ENCODE measurements at places on chromosomes 7 and 10.

GRCh38 chr10:78557433-78557925, 511.3 kb upstream of the ZMIZ1 start:
- no peak for DNase-seq

- DNase-seq = no peak
Observed at GRCh38 chr7:84176716-84177115, 17.9 kb downstream of the SEMA3A start.

DNA sequence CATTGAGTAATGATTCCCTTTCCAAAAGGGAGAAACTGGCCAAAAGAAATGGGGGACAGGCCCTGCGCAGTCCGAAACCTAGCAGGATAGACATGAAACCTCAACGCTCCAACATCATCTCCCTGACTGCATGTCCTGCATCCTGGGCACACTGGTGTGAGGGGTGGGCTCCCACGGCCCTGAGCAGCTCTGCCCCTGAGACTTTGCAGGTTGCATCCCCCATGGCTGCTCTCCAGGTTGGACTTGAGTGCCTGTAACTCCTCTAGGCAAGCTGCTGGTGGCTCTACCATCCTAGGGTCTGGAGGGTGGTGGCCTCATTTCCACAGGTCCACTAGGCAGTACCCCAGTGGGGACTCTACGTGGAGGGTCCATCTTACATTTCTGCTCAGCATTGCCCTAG, 16.3 kb upstream of the CRYGN start:
- no peak for DNase-seq

GRCh38 chr10:126459878-126460481, 71.7 kb upstream of the ADAM12 start:
- DNase-seq = no peak

GRCh38 chr7:73978661-73979563, 49.1 kb upstream of the ELN start:
- peak; percentile 22 for DNase-seq

- DNase-seq = no peak
Observed at GRCh38 chr10:74983383-74983782, 128.1 kb upstream of the SAMD8 start.

- no peak for DNase-seq
Observed at GRCh38 chr7:98594787-98595186, 22.3 kb upstream of the NPTX2 start.

GRCh38 chr10:125709553-125710474, 9.7 kb upstream of the EDRF1 start:
- peak; percentile 35 for DNase-seq

Measured in cerebellar cortex (tissue), 1 donor.